Vagina (tissue), 2 donors: ENCODE measurements at places on chromosomes 3 and 15.

DNA sequence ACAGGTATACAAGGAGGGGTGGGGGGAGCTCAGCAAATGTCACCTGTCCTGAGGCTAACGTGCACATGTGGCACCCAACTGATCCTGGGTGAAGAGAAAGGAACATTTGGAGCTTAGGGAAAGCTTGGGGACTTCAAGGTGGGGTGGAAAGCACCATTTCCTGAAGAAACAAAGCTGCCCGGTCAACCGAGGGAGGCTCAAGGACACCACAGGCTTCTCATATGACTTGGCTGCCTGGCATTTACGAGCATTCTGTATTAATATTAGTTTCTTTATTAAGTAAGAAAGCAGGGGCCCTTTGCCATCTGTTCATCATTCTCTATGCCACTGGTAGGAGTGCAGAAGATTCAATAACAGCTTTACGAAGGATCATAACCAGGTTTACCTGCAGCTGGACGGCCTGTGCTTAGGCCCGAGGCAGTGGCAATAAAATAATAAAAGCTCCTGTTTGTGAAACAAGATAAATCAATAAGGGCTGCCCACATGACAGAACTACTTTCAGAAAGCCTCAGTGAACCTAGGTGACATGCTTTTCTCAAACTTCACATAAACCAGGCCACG is 54.0 kb downstream of the ETV5 start:
- no peaks in the 10 kb centered on the region for H3K27me3 ChIP-seq
- no peaks in the 10 kb centered on the region for H3K4me1 ChIP-seq
- no peaks in the 10 kb centered on the region for H3K36me3 ChIP-seq
- no peak overlapping the region for H3K4me3 ChIP-seq

DNA sequence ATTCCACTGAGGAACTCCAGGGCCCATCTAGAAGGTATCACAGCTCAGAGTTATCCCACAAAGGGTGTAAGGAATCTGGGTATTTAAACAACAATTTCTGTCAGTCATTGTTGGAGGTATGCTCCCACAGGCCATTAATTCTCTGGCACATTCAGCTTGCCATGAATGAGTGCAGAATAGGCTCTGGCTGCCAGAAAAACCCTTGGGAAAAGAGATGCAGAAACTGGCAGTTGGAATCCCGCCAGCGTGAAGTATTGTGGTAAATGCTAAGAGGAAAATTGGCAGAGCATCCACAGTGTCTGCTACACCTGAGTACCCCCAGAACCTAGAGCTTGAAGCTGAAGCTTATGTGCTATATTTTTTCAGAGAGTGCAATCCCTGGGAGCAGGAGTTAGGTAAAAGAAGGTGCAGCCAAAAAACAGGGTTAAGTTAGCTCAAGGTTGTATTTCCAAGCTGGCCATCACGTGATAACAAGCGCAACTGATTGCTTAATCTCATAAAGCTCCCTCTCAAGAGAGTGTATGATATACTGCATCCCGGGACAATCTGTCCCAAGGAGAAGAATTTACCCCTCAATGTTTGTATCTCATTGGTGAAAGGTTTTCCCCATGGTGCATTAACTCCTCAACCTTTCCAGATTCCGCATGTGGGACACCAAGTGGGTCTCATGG is 94.2 kb upstream of the ACP3 start:
- H3K27me3 ChIP-seq: no peaks in the 10 kb centered on the region
- DNase-seq: no peak
- no peaks in the 10 kb centered on the region for H3K4me1 ChIP-seq
- no peak overlapping the region for H3K27ac ChIP-seq
- no peak overlapping the region for H3K4me3 ChIP-seq
- H3K36me3 ChIP-seq: no peaks in the 10 kb centered on the region

DNA sequence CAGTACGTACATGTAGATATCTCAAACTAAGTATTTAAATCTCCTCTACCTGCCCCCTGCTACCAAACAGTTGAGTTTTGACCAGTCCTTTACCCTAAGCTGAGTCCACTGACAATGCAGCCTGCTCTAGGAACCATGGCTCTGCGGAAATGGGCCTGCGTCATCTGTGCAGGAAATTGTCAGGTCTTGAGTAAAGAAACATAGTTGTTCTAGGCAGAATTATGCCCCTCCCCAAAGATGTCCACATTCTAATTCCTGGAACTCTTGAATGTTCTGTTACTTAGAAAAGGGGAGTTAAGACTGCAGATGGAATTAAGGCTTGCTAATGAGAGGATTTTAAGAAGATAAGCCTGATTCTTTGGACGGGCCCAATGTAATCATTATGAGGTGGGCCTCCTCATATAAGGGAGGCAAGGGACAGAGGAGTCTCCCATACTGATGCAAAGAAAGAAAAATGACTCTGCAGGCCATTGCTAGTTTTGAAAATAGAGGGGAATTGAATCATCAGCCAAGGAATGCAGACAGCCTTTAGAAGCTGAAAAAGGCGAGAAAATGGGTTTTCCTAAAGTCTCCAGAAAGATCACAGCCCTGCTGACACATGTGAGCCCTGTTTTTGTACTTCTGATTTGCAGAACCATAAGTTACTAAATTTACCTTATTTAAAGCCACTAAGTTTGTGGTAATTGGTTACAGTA is 5.5 kb upstream of the VGLL3 start:
- H3K36me3 ChIP-seq: no peaks in the 10 kb centered on the region
- H3K4me3 ChIP-seq: no peak overlapping the region
- no peaks in the 10 kb centered on the region for H3K4me1 ChIP-seq
- H3K27me3 ChIP-seq: no peaks in the 10 kb centered on the region
- no peak for DNase-seq

- peaks cover 19% of the 10 kb centered on the region for H3K4me1 ChIP-seq
- H3K36me3 ChIP-seq: no peaks in the 10 kb centered on the region
Observed at GRCh38 chr3:50515565-50516439, 12.4 kb upstream of the CACNA2D2 start.

DNA sequence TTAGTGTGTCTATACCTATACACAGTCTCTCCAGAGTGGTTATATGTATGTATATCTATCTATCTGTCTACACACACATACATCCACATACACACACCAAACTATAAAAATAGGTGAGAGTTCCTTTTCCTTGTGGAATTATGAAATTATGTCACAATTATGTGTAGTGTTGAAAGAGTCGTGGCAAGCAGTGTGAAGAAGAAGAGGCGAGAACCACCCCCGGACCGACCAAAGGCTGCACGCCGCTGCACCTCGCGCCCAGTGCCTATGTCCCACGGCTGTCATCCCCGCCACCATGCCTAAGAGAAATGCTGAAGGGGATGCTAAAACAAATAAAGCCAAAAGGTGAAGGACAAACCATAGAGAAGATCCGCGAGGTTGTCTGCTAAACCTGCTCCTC is 95.0 kb upstream of the RAP2B start:
- no peak overlapping the region for H3K4me3 ChIP-seq
- DNase-seq: no peak
- no peaks in the 10 kb centered on the region for H3K4me1 ChIP-seq
- no peaks in the 10 kb centered on the region for H3K27me3 ChIP-seq
- no peak overlapping the region for H3K27ac ChIP-seq

DNA sequence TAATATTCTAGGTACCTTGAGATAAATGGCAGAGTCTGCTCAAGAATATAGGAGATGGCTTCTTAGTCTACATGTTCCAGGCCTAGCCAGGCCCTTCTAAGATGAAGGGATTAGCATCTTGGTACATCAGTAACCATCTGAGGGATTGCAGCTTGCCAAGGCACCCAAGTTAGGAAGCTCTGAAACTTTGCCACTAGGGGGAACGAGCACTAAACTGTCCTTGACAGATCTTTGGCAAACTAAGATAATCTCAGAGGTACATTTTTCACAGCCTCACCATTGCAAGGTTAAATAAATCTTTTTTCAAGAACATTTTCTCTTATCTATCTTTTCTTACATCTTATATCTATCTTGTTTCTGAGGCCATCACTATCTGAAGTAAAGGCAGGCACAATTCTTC is 351.2 kb downstream of the RAP2B start:
- H3K27me3 ChIP-seq: no peaks in the 10 kb centered on the region
- no peak overlapping the region for H3K27ac ChIP-seq
- no peak overlapping the region for H3K4me3 ChIP-seq
- no peaks in the 10 kb centered on the region for H3K4me1 ChIP-seq
- no peak for DNase-seq
- no peaks in the 10 kb centered on the region for H3K36me3 ChIP-seq

GRCh38 chr15:66908744-66909095 is 156.7 kb upstream of the SMAD3 start:
- no peak for DNase-seq
- H3K4me1 ChIP-seq: peaks cover 8% of the 10 kb centered on the region
- no peak overlapping the region for H3K4me3 ChIP-seq
- no peaks in the 10 kb centered on the region for H3K27me3 ChIP-seq

DNA sequence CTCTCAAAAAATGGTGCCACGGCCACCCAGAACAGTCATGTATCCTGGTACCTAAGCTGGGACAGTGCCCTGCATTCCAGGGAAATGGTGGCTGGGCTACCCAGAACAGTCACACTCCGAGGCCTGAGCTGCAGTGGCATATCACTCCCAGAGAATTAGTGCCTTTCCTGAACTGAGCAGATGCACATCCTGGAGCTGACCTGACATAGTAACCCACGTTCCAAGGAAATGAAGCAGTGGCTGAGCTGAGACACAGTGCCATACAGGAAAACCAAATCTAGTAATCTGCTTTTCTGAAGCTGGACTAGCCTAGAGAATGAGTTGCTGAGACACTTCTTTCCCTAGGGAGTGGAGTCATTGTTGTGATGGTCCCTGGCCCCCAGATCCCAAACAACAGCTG is 41.8 kb downstream of the SERP1 start:
- H3K36me3 ChIP-seq: no peaks in the 10 kb centered on the region
- H3K27ac ChIP-seq: no peak overlapping the region
- no peaks in the 10 kb centered on the region for H3K27me3 ChIP-seq
- DNase-seq: no peak
- no peak overlapping the region for H3K4me3 ChIP-seq
- no peaks in the 10 kb centered on the region for H3K4me1 ChIP-seq

- no peaks in the 10 kb centered on the region for H3K36me3 ChIP-seq
- H3K4me1 ChIP-seq: no peaks in the 10 kb centered on the region
- no peak for DNase-seq
- no peak overlapping the region for H3K4me3 ChIP-seq
- no peak overlapping the region for H3K27ac ChIP-seq
Observed at GRCh38 chr15:94584833-94585244, 353.5 kb downstream of the MCTP2 start.

DNA sequence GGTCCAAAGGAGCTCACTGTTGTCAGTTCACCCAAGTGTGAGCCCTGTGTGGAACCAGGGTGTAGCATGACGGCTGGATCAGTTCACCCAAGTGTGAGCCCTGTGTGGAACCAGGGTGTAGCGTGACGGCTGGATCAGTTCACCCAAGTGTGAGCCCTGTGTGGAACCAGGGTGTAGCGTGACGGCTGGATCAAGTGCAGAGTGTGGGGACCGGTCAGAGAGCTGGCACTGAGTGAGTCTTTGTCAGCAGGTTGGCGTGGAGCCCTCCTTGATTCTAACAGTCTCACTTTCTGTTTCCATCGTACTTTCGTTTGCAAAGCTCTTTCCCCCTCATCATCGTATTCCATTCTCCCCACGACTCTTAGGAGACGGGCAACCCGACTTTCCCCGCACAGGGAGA is 57.9 kb upstream of the DLG1 start:
- no peaks in the 10 kb centered on the region for H3K27me3 ChIP-seq
- peaks cover 35% of the 10 kb centered on the region for H3K4me1 ChIP-seq
- DNase-seq: no peak
- H3K27ac ChIP-seq: no peak overlapping the region

GRCh38 chr3:169880576-169881250 is 11.0 kb upstream of the LRRC31 start:
- H3K4me3 ChIP-seq: no peak overlapping the region
- no peaks in the 10 kb centered on the region for H3K36me3 ChIP-seq
- DNase-seq: no peak

GRCh38 chr3:193229851-193230420 is 11.1 kb upstream of the PLAAT1 start:
- H3K36me3 ChIP-seq: no peaks in the 10 kb centered on the region
- H3K27me3 ChIP-seq: no peaks in the 10 kb centered on the region
- H3K27ac ChIP-seq: no peak overlapping the region
- no peak for DNase-seq
- H3K4me3 ChIP-seq: no peak overlapping the region
- no peaks in the 10 kb centered on the region for H3K4me1 ChIP-seq

DNA sequence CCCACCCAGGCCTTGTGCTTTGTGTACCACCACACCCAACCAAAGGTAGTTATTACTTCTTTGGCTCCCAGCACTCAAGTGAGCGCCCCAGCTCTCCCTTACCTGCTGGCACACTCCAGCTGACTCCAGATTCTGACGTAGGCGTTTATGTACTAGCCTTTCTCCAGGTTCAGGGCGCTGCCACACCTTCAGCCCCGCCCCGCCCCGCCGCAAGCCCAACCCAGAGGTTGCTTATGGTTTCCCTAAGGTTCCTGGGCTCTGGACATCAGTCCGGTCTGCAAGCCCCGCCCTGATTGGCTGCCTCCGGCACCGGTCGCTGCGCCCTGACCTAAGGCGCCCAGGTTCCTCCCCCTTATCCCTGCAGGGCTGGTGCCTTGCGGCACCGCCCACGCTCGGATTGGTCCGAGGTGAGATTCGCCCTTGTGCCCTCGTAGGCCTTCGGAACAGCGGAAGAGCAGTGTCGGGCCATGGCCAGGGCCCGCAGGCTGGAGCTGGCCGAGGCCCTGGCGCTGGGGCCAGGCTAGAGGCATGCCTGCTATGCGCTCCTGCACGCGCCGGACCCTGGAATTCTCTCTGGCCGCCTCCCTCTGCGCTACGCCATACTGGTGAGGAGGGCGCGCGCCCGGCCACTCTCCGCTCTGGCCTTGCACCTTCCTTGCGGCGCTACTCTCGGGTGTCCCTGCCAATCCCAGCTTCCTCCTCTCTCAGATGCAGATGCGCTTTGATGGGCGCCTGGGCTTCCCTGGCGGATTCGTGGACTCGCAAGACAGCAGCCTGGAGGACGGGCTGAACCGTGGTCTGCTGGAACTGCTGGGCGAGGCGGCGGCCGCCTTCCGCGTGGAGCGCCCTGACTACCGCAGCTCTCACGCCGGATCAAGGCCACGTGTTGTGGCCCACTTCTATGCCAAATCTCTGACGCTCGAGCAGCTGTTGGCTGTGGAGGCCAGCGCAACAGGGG is 19.8 kb upstream of the NUDT16 start:
- peak overlapping the region; percentile 30 for H3K27ac ChIP-seq
- peaks cover 11% of the 10 kb centered on the region for H3K4me1 ChIP-seq
- H3K36me3 ChIP-seq: no peaks in the 10 kb centered on the region
- no peaks in the 10 kb centered on the region for H3K27me3 ChIP-seq

DNA sequence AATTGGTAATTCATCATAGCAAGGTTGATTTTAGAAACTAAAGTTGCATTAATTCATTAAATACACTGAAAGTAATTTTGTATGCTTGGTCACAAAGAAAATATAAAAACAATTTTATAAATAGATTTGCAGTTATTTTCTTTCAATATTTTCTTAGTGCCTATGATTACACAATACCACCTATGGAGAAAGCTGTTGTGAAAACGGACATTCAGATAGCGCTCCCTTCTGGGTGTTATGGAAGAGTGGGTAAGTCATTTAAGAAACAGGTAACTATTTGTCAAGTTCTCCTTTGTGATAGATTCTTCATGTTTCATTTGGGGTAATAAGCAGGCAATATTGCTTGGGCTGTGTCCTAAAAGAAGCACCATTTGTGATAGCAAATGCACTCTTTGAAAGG is 3.0 kb downstream of the DUT start:
- no peak overlapping the region for H3K27ac ChIP-seq
- DNase-seq: no peak
- no peak overlapping the region for H3K4me3 ChIP-seq
- H3K36me3 ChIP-seq: no peaks in the 10 kb centered on the region
